ENCODE measurements at places on chromosomes 3 and 15. TPM values are rescaled to one million over a fixed set of nuclear protein-coding genes. Genes with fewer than 3 reads are reported as not detected.

- DNase-seq: no peak
Observed at GRCh38 chr3:142925140-142925539, 36.3 kb upstream of the PCOLCE2 start.

Gene CYP8B1
- not detected for total RNA-seq

GRCh38 chr15:61411902-61412510, 182.9 kb upstream of the RORA start:
- DNase-seq: no peak

GRCh38 chr3:176046703-176047102, 1150.6 kb downstream of the TBL1XR1 start:
- no peak for DNase-seq

Gene GOLGA6C
- not detected for total RNA-seq
